ENCODE measurements at places on chromosomes 1 and 21.

GRCh38 chr1:94804442-94804837 is 15.7 kb upstream of the SLC44A3 start:
- DNase-seq, result no peak

DNA sequence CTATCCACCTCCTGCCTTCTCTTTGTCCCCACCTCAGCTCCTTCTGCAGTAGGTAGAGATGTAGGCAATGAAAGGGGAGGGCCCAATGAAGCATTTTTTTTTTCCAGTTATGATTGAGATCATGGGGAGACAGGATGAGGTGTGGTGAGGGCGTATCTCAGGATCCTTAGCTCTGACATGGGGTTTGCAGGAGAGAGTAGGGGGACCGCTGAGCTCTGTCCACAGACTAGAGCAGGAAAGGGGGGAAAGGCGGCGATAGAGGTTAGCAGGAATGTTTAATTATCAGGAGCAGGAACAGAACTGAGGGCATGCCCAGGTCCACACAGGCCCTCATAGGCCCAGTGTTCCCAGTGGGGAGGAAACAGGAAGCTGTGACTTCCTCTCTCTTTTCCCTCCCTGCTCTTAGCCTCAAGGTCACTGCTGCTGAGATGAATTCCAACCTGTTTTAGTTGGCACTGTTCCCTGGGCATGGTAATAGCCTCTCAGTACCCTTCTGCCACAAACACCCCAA is 901 bp upstream of the RXFP4 start:
- DNase-seq, result peak; percentile 64

GRCh38 chr1:86430376-86430775 is 6.4 kb downstream of the CLCA2 start:
- DNase-seq, result peak; percentile 46

- DNase-seq, result peak; percentile 40
Measured at GRCh38 chr1:35882586-35882944, 444 bp upstream of the AGO1 start.

DNA sequence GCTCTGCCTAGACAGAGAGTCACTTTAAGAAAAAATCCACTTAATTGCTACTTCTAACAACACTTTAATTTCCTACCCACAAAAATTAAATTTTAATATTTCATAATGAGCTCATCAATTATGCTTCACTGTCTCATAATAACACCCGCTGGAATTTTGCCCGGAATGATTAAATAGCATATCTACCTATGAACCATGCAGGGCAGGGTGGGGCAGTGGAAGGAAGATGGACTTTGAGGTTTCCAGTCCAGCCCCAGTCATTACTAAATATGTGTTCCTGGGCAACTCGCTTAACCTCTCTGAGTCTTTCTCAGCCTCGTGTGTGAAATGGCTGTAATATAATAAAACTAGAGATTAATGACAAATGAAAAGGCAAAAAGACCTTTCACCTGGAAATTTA is 32.8 kb upstream of the SLC45A1 start:
- DNase-seq, result no peak

DNA sequence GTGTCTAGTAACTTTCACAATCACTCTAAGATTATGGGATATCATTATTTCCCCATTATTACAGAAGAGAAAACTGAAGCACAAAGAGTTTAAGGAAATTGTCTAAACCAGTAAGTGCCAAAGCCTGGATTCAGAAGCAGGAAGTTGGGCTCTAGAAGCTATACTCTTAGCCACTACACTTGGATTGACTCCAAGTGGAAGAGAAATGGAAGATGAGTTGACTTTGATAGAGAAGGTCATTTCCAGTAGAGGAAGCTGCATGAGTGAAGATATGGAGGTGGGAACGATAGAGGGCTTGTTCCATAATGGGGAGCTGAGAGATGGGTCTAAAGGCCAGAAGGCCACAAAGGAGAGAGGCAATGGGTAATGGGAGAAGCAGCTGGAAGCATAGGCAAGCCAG is 11.7 kb upstream of the TDRD10 start:
- DNase-seq, result no peak

DNA sequence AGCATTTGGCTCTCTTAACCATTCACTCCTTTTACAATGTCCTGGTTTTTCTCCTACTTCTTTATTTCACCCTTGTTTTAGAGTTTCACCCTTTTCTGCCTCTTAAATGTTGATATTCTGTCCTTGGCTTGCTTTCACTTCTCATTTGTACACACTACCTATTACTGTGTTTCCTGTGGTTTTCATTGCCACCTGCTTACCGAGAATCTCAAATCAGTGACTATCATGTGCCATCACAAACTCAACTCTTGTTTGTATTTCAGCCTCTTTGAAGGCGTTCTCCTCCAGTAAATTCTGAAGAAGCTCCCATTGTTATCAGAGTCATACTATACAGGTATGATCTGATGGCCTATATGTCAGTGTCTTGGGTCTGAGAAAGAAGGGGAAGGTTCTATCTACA is 65.7 kb downstream of the NPHS2 start:
- DNase-seq, result peak; percentile 47

DNA sequence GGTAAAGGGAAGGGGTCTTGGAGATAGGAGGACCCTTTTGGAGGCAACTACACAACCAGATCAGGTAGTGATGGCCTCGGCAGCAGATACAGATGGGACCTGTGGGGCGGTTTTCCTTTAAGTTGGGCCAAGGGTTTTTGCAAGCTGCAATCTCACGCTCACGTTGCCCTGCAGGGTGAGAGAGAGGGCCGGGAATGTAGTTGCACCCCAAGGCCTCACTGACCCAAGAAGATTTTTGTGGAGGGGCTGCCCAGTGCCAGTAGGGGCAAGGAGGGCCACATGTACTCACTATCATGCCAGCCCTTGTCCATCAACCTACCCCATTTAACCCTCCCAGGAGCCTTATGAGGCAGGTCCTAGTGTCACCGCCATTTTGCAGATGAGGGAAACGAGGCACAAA is 57.7 kb upstream of the SELENON start:
- DNase-seq, result no peak

Data from DMS53 (cell line).